ENCODE measurements at places on chromosomes 12 and 14. TPM values are rescaled to one million over a fixed set of nuclear protein-coding genes. Genes with fewer than 3 reads are reported as not detected.

GRCh38 chr12:68479261-68479895, 131.3 kb upstream of the RAP1B start:
- DNase-seq = no peak
- H3K27me3 ChIP-seq = no peaks in the 10 kb centered on the region
- no peak overlapping the region for H3K27ac ChIP-seq
- H3K4me3 ChIP-seq = no peak overlapping the region

The LRP1-AS gene
- not detected for total RNA-seq

DNA sequence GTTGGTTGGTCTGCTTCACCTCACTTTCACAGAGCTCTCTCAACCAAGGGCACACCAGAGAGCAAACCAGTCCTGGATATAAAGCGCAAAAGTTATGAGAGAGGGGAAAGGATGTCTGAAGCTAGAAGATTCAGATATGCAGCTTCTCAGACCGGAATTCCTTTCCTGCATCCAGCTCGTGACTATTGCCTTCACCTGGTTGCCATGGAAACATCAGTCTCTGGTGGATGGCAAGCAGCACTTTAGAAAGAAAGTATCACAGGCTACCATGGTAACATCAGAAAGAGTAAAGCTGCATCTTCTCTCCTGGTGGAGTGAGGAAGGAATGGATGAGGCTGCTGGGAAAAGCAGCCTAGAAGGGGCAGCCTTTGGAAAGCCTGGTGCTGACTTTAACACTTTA, 13.7 kb downstream of the REM2 start:
- peaks cover 22% of the 10 kb centered on the region for H3K36me3 ChIP-seq
- peaks cover 2% of the 10 kb centered on the region for H3K4me1 ChIP-seq
- no peak overlapping the region for H3K4me3 ChIP-seq
- DNase-seq = no peak
- H3K27me3 ChIP-seq = no peaks in the 10 kb centered on the region

DNA sequence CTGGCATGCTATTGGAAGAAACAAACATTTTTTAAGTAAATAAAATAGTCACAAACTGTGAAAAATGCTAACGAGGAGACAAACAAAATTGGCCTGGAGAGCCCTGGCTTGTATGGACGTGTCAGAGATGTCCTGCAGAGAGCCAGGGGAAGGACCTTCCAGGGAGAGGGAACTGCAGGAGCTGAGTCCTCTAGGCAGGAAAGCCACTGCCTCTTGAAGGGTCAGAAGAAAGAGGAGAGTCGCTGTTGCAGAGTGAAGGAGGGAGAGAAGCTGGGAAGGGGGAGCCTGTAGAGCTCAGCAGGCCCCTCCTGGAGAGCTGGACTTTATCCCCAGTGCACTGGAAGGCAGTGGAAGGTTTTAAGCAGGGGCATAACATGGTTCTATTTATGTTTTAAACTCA, 80.3 kb upstream of the PWP1 start:
- no peak overlapping the region for H3K4me3 ChIP-seq
- H3K36me3 ChIP-seq = no peaks in the 10 kb centered on the region
- no peak overlapping the region for H3K27ac ChIP-seq
- DNase-seq = no peak
- peaks cover 20% of the 10 kb centered on the region for H3K4me1 ChIP-seq

- no peak for DNase-seq
- no peaks in the 10 kb centered on the region for H3K36me3 ChIP-seq
- peaks cover 5% of the 10 kb centered on the region for H3K4me1 ChIP-seq
- H3K27ac ChIP-seq = no peak overlapping the region
- no peak overlapping the region for H3K4me3 ChIP-seq
These were observed 187.4 kb upstream of the NTF3 start for GRCh38 chr12:5244513-5244972.

DNA sequence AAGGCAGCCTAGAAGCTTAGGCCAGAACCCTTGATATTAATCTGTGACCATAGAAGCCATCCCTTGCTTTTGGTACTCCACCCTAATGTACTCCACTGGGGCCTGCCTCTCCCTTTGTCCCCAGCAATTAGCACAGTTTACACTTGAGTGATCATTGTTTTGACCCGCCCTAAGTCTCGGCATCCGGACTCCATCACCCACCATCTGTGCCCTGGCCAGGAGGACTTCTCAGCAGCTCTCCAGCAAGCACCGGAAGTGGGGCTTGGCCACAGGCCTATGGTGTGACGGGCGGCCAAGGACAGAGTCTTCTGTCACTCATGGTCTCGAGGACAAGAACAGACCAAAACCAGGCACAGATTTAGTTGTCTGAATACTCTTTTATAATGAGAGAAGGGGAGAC, 126.5 kb upstream of the NTF3 start:
- H3K27ac ChIP-seq = no peak overlapping the region
- H3K27me3 ChIP-seq = no peaks in the 10 kb centered on the region
- no peak for DNase-seq
- H3K36me3 ChIP-seq = no peaks in the 10 kb centered on the region
- no peak overlapping the region for H3K4me3 ChIP-seq
- no peaks in the 10 kb centered on the region for H3K4me1 ChIP-seq

The CCDC184 gene
- total RNA-seq = 15.3 TPM

GRCh38 chr14:103819503-103820307, 27.7 kb downstream of the PPP1R13B start:
- H3K4me3 ChIP-seq = no peak overlapping the region
- H3K4me1 ChIP-seq = peaks cover 3% of the 10 kb centered on the region
- H3K27ac ChIP-seq = peak overlapping the region; percentile 33
- DNase-seq = no peak

- DNase-seq = no peak
- no peaks in the 10 kb centered on the region for H3K27me3 ChIP-seq
- no peak overlapping the region for H3K4me3 ChIP-seq
- no peak overlapping the region for H3K27ac ChIP-seq
- H3K36me3 ChIP-seq = peaks cover 19% of the 10 kb centered on the region
These were observed 18.6 kb downstream of the LRTM2 start for GRCh38 chr12:1838994-1839365.

- no peaks in the 10 kb centered on the region for H3K27me3 ChIP-seq
- no peak overlapping the region for H3K4me3 ChIP-seq
- no peaks in the 10 kb centered on the region for H3K4me1 ChIP-seq
- H3K27ac ChIP-seq = no peak overlapping the region
These were observed 112.1 kb downstream of the SLC35F4 start for GRCh38 chr14:57753821-57754220.

DNA sequence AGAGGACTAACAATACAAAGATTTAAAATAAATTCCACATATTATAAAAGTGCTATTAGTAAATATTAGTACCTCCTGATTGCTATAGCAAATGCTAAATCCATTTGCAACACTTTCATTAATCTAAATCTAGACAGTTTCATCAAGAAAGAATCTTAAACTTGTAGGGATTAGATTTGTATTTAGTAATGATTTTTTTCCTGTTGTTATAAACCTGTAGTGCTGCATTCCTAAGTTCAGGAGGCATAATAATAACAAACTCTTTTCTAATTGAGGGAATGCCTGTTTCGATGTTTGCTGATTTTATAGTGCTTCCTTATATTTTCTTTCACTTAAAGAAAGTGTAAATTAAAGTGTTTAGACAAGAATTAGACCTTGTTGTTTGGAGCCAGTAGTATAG, 166.1 kb downstream of the FOXA1 start:
- no peak for DNase-seq
- no peaks in the 10 kb centered on the region for H3K36me3 ChIP-seq
- H3K27ac ChIP-seq = no peak overlapping the region
- H3K27me3 ChIP-seq = no peaks in the 10 kb centered on the region
- H3K4me1 ChIP-seq = no peaks in the 10 kb centered on the region

The FAM222A gene
- total RNA-seq = 7.3 TPM

GRCh38 chr12:26614011-26614616, 218.9 kb downstream of the ITPR2 start:
- H3K27me3 ChIP-seq = no peaks in the 10 kb centered on the region
- no peaks in the 10 kb centered on the region for H3K36me3 ChIP-seq
- no peaks in the 10 kb centered on the region for H3K4me1 ChIP-seq
- no peak overlapping the region for H3K4me3 ChIP-seq
- no peak overlapping the region for H3K27ac ChIP-seq

- H3K27ac ChIP-seq = no peak overlapping the region
- H3K4me1 ChIP-seq = no peaks in the 10 kb centered on the region
- no peaks in the 10 kb centered on the region for H3K36me3 ChIP-seq
- H3K27me3 ChIP-seq = no peaks in the 10 kb centered on the region
These were observed 173.6 kb downstream of the SEC23A start for GRCh38 chr14:38929416-38929815.

DNA sequence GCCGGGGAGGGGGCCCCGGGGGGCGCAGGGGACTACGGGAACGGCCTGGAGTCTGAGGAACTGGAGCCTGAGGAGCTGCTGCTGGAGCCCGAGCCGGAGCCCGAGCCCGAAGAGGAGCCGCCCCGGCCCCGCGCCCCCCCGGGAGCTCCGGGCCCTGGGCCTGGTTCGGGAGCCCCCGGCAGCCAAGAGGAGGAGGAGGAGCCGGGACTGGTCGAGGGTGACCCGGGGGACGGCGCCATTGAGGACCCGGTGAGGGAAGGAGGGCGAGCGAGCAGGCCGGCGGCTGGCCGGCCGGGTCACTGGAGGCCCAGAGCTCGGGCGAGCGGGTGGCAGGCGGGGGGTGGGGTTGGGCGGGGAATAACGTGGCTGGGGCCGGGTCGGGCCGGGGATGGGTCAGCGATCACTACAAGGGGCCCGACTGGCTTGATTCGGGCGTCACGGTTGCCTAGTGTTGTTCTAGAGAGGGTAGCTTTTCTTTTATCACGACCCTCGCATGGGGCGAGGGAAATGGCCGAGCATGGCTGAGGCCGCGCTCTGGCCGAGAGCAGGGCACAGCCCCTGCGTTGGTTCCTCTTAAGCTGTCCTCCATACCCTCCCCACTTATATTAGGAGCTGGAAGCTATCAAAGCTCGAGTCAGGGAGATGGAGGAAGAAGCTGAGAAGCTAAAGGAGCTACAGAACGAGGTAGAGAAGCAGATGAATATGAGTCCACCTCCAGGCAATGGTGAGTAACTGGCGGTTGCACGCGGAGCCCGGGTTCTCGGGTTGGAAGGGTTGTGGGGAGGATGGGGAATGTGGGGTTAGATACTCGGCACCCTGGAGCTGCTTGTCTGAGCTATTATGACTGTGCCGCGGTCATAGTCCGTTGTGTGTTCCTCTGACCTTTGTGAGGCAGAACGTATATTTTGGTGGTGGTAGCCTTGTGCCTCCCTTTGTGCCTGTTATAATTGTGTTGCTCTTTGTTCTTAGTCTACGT, 603 bp downstream of the PABPN1 start:
- peaks cover 31% of the 10 kb centered on the region for H3K36me3 ChIP-seq
- peak overlapping the region; percentile 64 for H3K4me3 ChIP-seq
- peak; percentile 59 for DNase-seq
- no peaks in the 10 kb centered on the region for H3K27me3 ChIP-seq
- H3K27ac ChIP-seq = peak overlapping the region; percentile 70

The KRT6A gene
- total RNA-seq = not detected

The PLCZ1 gene
- 0.33 TPM for total RNA-seq

- no peak for DNase-seq
- no peak overlapping the region for H3K4me3 ChIP-seq
- H3K27me3 ChIP-seq = no peaks in the 10 kb centered on the region
- H3K36me3 ChIP-seq = peaks cover 12% of the 10 kb centered on the region
These were observed 43.0 kb downstream of the LRIG3 start for GRCh38 chr12:58877243-58877743.

GRCh38 chr14:28676479-28676878, 90.1 kb upstream of the FOXG1 start:
- no peaks in the 10 kb centered on the region for H3K4me1 ChIP-seq
- H3K4me3 ChIP-seq = no peak overlapping the region
- no peaks in the 10 kb centered on the region for H3K27me3 ChIP-seq
- no peak overlapping the region for H3K27ac ChIP-seq
- DNase-seq = no peak

- H3K36me3 ChIP-seq = no peaks in the 10 kb centered on the region
- H3K4me3 ChIP-seq = peak overlapping the region; percentile 67
- no peak for DNase-seq
These were observed 885 bp upstream of the PALS1 start for GRCh38 chr14:67240168-67240932.

GRCh38 chr12:22722779-22723178, 97.8 kb downstream of the ETNK1 start:
- no peak overlapping the region for H3K27ac ChIP-seq
- H3K4me1 ChIP-seq = no peaks in the 10 kb centered on the region
- H3K36me3 ChIP-seq = no peaks in the 10 kb centered on the region
- no peaks in the 10 kb centered on the region for H3K27me3 ChIP-seq
- no peak for DNase-seq

DNA sequence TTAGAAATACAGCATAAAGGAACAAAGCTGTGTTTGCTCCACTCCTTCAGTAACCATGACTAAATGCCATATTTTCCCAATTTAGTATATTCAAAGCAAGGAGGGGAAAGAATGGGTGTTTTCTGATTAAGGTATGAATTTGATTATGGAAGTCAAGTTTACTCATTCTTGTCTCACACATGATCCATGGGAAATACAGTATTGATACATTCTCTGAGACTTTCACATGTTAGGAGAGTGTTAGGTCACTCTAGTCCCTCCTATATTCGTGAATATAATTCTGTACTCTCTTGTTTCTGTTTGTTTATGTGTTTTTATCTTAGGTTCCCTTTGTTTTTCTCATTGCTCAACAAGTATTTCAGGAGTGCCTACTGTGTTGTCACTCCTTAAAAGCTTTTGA, 42.4 kb downstream of the TTLL5 start:
- H3K4me1 ChIP-seq = peaks cover 11% of the 10 kb centered on the region
- no peak for DNase-seq
- H3K4me3 ChIP-seq = no peak overlapping the region
- peak overlapping the region; percentile 85 for H3K27ac ChIP-seq

GRCh38 chr14:53278602-53279506, 125.7 kb upstream of the DDHD1 start:
- no peaks in the 10 kb centered on the region for H3K4me1 ChIP-seq
- no peak overlapping the region for H3K27ac ChIP-seq
- no peak overlapping the region for H3K4me3 ChIP-seq
- DNase-seq = no peak
- no peaks in the 10 kb centered on the region for H3K36me3 ChIP-seq
- H3K27me3 ChIP-seq = no peaks in the 10 kb centered on the region

DNA sequence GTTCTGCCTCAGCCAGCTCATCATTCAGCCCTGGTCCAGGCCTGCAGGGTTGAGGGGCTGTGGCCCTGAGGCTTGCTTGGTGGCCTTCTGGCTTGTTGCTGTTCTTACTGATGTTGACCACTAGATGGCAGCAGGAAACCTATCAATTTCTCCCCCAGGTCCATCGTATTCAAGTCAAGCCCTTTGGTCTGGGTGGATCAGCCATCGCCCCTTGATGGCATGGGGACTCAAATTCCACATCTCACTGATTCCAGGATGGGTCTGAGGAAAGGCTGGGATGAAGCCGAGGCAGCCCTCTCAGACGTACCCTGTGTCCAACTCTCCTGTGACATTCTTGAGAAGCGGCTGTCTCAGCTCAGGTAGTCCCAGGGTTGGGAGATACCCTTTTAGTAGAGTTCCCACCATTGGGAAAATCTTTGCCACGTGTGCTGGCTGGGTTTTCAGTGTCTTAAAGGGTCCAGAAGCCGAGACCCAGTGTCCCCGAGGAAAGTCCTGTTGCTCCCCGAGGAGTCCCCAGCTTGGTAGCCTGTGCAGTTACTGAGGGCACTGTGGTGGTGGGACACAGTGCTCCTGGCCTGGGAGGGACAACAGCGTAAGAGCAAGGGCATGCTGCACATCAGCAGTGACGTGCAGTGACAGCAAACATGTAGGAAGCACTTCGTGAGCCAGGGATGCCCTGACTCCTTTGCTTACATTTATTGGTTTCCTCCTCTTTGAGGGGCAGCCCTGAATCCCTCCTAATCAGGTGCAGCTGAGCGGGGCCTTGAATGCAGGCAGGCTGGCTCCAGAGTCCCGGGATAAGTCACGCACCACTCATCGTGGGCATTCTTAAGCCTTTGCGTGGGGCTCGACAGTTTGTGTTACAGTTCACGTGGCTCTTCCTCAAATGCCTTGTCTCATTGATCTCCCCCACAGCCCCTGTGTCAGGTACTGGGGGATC, 58.6 kb downstream of the TSPAN9 start:
- H3K4me1 ChIP-seq = peaks cover 53% of the 10 kb centered on the region
- no peaks in the 10 kb centered on the region for H3K36me3 ChIP-seq
- H3K27ac ChIP-seq = no peak overlapping the region
- no peaks in the 10 kb centered on the region for H3K27me3 ChIP-seq
- DNase-seq = no peak

The FOXG1 gene
- total RNA-seq = 1.5 TPM
